AG10803 (cell line): ENCODE measurements at places on chromosomes 12 and 14.

- no peak for DNase-seq
Observed at GRCh38 chr12:127126260-127126628, 1140.7 kb upstream of the TMEM132C start.

- no peak for DNase-seq
Observed at GRCh38 chr14:59293935-59294661, 105.6 kb downstream of the DAAM1 start.

GRCh38 chr12:104669851-104670337 is 213.1 kb downstream of the CHST11 start:
- DNase-seq, result peak; percentile 64

DNA sequence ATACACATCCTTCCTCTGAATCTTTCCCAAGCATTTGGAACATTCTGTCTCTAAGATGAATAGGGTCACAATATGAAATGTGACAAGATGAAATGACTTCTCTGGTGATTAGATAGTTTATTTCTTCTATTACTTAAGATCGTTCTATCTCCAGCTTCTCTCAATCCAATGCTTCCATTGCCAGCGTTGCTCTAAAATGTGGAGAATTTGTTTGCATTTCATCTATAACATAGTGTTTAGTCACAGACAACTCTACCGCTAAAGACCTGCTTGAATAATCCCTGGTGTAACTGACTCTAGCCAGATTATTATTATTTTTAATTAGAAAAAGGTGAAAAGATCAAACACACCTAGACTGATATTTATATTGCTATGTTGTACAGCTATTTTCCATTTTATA is 184.7 kb upstream of the PRICKLE1 start:
- no peak for DNase-seq

DNA sequence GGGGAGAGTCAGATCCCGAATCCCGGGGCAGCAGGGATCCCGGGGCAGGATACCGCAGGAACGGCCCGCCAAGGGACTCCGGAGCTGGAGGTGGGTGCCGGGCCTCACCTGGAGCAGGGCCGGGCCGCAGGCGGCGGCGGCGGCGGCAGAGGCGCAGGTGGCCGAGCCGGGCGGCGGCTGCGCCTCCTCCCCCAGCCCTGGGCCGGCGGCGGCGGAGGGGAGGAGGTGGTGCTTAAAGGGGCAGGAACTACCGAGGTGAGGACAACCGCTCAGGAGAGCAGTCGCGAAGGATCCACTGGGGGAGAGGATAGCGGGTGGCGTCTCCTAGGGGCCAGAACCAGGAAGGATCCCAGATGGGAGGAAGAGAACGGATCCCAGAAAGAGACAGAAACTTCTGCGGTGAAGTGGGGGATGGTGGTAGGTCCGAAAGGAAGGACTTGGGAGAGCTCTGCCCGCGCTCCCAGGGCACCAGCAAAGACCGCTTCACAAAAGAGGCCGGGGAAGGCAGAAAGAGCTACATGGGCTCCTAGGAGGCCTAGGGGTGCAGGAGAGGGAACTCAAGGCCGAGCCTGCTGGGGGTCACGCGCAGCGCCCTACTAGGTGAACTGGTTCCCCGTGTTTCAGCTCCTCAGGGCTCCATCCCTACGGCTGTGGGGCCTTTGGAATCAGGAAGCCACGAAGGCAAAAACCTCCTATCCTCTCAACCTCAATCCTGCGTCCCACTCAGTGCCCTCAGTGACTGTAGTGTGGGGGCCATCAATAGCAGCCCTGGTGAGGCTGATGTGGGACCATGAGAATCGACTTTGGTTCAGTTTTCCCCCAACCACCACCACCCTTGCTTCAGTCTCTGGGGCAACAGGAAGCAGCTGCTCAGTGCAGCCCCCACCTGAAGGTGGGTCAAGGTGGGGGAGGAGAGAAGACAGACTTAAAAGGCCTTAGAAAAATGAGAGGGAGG is 5.0 kb upstream of the BAZ2A start:
- DNase-seq, result peak; percentile 78

DNA sequence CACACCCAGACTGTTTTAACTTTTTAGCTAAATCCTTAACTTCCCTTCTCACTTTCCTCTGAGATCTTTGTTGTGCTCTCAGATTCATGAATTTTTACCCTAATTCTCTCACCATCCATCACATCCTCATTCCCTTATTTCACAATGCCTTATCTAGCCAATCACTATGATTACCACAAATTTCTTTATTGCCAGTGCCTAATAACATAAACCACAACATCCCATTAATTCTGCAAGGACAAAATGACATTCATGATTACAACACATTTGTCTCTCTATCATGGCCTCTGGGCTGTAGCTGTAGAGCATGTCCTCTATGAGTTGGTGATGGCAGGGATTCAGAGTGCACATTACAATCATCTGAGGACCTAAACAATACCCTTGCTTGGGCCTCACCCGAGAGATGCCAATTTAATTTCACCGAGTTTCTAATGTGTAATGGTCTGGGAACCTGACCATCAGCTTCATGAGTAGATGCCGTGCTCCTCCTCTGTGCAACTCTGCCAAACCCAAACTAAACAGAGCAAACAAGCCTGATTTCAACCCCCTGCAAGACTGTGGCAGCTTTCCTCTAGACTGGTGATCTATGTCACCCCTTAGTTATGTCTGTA is 99.3 kb downstream of the SPTSSA start:
- peak; percentile 58 for DNase-seq

DNA sequence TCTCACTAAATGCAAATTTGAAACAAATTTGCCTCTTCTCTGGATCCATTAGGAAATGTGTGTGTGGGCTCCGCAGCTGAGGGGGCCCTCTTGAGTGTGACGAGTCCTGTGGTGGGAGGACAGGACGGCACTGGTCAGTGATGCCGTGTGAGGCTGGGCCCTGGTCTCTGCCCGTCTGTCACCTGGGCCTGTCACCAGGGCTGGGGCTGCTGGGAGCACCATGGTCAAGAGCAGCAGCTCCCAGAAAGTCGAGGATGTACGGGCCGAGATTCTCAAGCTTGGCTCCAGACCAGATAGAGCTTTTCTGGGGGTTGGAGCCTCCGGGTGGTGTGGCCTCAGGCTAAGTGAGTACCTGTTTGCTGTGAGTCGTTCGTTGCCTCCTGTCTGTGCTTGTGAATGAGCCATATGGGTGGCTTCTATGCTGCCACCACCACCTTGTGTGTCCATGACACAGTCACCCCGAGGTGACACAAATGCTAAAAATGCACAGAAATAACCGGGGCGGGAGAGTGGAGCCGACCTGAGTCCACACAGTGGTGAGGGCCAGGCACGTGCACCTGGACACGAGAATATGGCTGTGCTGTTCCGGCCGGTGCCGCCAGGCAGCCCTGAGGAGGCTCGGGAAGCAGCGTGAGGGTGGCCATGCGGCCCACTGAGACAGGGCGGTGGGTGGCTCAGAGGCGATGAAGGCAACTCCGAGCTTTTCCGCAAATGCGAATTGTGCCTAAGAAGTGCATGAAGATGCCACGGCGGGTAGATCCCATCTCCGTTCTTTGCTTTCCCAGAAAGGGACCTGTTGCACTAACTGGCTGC is 8.7 kb downstream of the PGAM5 start:
- DNase-seq, result no peak

- no peak for DNase-seq
Observed at GRCh38 chr12:80935111-80935510, 2.6 kb downstream of the LIN7A start.

DNA sequence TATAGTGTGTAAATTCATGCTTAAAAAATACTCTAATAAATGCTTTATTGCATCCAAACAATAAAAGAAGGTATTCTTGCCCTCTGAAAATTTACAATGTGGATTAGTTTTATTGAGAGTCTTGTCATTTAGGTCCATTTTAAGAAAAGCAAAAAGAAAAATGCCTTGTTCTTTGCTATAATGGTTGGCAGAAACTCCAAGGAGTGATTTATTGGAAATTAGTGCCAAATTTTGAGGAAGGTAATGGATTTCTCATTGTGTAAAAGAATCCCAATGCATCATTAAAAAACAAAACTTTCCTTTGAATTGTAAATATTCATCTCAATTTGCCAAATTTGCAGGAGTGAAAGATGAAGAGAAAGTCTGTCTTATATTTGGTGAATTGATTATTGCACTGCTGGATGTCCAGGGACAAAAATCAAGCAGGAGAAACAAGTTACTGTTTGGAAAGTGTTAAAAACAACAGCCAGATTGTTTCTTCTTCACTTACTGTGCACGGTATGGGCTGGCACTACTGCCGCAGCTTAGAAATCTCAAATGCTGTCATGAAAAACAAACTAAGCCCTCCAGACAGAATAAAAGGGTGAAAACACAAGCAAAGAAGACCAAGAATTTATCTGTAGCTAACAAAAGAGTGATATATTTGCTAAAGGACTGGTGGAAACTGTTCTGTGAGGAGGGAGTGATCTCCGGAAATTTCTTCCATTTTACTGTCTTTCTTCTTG is 511.7 kb downstream of the TMTC2 start:
- no peak for DNase-seq

DNA sequence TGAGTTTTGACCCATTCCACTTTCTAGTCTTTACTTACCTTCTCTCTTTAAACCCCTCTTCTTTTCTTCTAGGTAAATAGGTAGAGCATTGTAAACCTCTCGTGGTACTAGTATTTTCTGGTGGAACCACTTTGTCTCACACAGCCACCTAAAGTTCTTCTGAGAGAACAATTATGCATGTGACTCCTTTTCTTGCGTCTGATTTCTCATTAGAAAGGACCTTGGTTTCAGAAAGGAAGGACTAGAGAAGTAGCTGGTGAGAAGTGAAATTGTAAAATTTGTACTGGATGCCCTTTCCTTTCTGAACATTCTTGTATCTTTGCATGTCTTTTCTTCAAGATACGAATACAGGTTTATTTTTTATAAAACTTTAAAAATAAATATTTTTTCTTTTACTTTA is 99.0 kb downstream of the NUBPL start:
- no peak for DNase-seq

DNA sequence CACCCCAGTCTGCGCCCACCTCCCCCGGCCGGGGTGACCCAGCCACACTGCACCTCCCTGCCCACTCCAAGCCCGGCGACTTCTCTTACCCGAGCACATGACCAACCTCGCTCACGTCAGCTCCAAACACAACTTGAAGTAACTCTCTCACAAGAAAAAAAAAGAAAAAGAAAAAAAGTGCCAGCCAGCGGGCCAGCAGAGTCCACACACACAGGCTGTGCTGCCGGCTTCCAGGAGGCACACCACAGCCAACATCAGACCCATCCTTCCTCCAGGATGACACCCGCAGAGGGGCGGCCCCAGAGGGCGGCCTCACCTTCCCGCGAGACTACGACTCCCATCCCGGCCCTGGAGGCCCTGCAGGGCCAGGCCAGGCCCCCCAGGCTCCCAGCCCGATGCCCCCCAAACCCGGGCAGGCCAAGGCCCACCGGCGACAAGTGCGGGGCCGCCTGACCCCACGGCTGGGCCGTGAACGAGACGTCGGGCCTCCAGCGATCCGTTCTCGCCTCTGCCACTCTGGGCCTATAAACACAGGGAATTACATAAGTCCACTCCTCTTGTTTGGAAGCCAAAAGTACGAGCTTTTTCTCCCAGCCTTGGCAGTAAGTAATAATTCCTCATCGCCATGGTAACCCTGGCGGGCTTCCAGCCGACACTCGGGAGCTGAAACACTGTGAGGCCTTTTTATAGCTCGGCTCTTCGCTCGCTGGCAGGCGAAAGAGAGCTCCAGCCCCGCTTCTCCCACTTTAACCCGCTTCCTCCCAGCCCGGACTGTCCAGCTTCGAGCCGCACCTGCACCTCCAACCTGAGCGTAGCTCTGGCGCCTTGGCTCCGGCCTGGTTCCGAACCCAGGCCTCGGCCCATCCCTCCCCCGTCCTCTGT is 49.1 kb downstream of the NCOR2 start:
- peak; percentile 100 for DNase-seq
